ENCODE measurements at places on chromosomes 13 and 19.

GRCh38 chr13:66501181-66501580 is 729.0 kb downstream of the PCDH9 start:
- no peak for DNase-seq

- peak; percentile 61 for DNase-seq
Observed at GRCh38 chr19:4130744-4131438, 7.0 kb upstream of the MAP2K2 start.

DNA sequence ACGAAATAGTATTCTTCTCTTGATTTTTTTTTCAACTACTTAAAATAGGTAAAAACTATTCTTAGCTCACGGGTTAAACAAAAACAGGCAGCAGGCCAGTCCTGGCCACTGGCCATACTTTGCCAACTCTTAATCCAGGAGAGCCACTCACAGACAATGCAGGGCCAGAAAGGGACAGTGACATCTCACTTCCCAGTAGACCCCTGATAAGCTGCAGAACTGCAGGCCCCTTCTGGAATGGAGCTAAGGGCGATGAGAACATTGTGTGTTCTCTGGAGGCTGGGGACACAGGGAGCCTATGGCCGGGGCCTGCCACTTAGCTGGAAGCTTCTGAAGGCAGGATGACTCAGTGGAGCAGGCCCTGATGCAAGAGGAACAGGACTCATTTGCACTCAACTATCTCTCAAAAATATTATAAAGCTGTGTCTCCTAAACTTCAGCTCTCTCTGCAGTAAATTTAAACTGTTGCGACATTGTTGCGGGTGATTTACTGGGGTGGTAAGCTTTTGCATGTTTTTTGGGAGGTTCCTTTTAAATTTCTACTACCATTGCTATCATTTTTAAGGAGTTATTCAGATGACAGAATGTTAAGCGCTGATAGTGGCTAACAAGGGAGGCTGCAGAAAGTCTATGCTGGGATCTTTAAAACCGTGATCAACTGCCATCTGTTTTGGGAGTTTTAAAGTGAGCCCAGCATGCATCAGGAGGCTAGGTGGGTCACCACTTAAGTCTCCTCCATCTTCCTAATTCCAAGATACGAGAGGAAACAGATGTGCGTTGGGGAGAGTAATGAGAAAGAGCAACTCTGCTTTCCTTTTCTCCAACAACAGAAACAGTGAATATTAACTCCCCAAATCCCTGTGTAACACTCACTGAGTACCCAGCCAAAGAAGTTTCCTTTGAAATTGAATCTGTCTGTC is 33.2 kb upstream of the KATNAL1 start:
- DNase-seq: peak; percentile 66

DNA sequence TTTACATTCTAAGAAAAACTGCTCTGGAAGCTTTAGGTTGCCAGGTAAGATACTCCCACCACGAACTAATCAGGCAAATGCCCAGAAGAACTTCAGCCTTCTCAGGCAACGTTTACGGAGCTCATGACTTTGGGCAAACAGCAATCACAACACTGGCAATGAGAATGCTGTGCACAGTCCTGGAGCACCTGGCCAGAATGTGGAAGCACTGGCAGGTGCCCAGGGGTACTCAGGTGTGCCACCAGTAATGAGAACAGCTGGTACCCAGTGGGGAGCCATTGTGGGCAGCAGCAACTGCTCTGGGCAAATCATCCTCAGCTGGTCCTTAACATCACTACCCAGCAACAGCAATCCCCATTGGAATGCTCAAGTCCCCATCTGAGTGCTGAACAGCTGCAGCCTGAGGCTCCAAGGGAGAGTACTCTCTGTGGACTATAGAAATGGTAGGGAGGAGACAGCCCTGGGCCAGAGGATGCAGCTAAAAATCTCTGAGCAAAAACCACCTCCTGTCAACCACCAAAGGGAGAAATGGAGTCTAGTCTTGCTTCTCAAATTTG is 210.0 kb downstream of the FOXO1 start:
- no peak for DNase-seq

GRCh38 chr19:39413272-39413910 is 922 bp downstream of the PLEKHG2 start:
- DNase-seq: no peak

GRCh38 chr19:31600731-31601295 is 251.6 kb upstream of the TSHZ3 start:
- DNase-seq: no peak

GRCh38 chr19:576768-577438 is 4.5 kb downstream of the BSG start:
- no peak for DNase-seq

DNA sequence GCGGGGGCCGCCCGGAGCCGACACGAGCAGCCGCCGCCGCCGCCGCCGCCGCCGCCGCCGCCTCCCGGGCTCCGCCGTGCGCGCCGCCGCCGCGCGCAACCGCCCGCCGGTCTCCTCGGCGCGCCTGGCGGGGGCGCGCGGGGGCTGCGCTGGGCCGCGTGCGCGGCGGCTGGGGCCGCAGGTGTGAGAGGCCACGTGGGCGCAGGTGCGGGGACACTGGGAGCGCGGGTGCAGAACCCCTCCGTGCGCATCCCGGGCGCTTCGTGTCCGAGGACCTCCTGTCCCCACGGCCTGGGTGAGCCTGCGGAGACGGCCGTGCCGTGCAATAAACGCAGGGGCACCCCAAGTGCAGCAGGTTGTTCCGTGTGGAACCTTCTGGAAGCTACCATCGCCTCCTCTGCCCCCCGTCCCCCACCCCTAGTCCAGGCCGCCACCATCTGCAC is at the start of gene LINGO3:
LINGO3 (minus strand) TSS at position 41 of the 443 bp plus-strand sequence. CDS start 16,378 bp downstream, outside the sequence.
- no peak for DNase-seq

DNA sequence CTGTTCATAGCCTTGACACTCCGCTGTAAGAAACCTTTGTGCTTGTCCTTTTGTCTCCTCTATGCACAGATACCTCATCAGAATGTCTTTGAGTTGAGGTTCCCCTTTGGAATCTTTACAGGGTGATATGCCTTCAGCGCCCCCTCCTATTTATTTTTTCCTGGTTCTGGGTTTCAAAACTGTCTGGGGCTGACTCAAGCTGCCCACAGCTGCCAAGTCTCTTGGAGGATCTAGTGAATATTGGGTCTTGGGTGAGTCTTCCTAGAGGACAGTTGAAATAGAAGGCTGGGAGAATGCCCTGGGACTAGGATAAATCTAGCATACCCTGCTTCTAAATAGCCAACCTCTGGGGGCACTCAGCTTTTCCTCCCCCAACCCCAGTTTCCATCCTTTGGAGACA is 930 bp downstream of the ZNF136 start:
- peak; percentile 10 for DNase-seq

DNA sequence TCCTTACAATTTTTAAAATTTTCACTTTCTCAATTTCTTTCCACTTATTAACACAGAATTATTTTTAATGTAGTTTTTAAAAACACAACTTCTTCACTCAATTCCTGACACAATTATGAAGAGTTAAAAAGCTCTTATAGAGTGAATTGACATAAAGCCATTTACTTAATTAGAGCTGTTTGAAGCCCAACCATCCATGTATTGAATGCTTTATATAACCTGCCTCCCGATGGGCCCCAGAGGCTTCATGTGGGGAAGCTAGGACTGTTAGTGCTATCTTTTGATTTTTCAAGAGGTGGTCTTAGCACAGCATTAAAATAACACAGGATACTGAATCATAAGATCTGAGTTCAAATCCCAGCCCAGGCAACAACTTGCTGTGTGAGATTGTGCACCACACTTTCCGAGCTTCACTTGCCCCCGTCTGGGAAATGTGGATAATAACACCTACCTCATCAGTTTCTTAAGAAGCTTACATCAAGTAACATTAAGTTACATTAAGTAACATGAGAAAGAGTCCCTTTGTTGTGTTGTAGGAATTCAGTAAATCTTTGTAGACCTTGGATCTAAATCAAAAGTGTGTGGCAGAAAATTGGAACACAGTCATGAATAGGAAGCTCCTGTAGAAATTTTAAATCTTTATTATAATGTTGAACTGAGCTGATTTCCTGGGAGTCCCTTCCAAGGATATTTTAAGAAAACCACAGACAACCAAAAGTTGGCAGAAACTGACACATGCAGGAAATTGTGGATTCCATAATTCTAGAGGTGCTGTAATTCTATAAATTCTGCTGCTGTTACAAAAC is 5.5 kb upstream of the ENOX1 start:
- no peak for DNase-seq

- DNase-seq: peak; percentile 5
Observed at GRCh38 chr13:39037410-39037879, 444 bp downstream of the PROSER1 start.

- no peak for DNase-seq
Observed at GRCh38 chr19:2145831-2146241, 5.5 kb downstream of the AP3D1 start.

DNA sequence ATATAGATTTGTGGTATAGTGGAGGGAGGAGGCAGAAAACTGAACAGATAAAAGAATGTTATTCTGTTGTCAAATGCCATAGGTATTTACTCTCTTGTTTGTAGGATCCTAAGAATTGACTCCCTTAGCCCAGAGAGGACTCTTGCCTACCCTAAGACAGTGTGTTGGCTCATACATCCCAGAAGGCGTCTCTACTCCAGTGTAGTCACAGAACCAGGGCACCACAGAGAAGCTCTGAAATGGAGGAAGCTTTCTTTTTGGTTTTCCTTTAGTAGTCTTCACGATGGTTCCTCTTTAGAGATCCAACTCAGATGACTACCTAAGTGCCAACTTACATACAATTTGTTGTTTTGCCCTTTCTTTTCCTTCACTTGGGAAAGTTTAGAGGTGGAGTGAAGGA is 14.0 kb downstream of the GPR183 start:
- no peak for DNase-seq

GRCh38 chr13:25973085-25973484 is 78.7 kb downstream of the SHISA2 start:
- DNase-seq: no peak

GRCh38 chr13:37636701-37637100 is 38.1 kb upstream of the POSTN start:
- no peak for DNase-seq

DNA sequence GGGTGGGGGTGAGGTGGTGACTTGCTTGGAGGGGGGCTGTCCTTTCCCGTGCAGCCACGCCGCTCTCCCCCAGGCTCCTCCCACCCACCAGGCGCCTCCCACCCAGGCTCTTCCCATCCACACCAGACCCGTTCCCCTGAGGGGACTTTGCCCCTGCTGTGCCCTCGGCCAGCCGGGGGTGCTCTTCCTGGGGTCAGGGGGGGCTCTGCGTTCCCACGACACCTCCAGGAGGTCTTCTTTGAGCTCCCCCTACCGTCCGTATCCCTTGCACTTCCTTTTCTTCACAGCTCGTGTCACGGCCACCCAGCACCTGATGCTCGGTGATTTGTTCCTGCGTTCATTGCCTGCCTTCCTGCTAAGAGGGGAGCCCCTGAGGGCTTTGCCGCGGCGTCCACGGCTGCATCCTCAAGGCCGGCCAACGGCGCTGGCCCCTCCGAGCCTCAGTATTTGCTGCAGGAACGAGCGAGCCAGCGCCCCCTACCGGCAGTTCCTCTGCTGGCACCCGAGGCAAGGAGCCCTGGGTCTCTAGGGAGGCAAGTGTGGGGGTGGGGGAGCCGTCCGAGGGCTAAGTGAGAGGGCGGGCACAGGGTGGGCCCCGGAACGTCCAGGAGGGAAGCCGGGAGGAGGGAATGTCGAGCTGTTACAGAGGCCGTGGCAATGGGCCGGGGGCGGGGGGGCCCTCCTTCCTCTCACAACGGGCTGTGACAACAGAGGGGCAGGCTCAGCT is 11.8 kb downstream of the LRRC4B start:
- peak; percentile 51 for DNase-seq

DNA sequence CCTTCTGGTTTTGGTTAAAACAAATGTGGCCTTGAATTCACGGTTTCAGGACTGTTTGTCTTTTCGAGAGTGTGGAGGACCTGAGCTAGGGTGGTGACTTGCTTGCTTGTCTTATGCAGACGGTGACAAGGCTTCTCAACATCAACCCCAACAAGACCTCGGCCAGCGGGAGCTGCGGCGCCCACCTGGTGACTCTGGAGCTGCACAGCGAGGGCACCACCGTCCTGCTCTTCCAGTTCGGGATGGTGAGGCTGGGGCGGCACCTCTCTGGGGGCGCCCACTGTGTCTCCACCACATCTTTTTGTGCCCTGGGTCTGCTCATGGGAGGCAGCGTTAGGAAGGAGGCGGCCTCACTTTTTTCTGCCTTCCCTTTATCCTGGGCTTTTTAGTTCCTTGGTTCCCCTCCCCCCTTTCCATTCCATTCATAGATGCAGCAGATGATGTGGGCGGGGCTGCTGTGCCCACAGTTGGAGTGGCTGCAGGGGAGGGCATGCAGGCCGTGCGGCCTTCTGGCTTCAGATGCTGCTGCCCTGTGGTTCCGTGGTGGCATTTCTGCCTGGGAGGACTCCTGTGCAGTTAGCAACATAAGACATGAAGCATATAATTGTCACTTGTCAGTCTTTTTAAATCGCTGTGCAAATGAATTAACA is 23.3 kb downstream of the LAMP1 start:
- no peak for DNase-seq

GRCh38 chr13:76955661-76956060 is 7.3 kb downstream of the ACOD1 start:
- DNase-seq: no peak

Measured in RWPE1 (cell line).